ENCODE measurements at places on chromosomes 12 and 14.

GRCh38 chr12:70451528-70451927 lies 85.4 kb downstream of the KCNMB4 start:
- no peak for DNase-seq

GRCh38 chr12:116864371-116865160 lies 16.7 kb downstream of the HRK start:
- DNase-seq, result peak; percentile 93

GRCh38 chr14:75281654-75282019 lies 3.0 kb downstream of the FOS start:
- no peak for DNase-seq

DNA sequence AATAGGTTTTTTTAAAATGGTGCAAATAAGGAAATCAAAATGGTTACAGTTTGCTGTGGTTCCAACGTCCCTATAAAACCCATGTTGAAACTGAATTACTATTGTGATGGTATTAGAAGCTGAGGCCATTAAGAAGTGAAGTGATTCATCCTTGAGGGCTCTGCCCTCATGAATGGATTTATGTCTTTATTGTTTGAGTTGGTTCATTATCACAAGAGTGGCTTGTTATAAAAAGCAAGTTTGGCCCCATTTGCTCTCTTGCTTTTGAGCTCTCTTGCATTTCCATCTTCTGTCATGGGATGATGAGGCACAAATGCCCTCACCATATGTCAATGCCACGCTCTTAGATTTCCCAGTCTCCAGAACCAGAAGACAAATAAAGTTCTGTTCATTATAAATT lies 62.3 kb downstream of the PRKD1 start:
- no peak for DNase-seq

- peak; percentile 41 for DNase-seq
Measured at GRCh38 chr14:72515779-72516770, 377.8 kb downstream of the DPF3 start.

GRCh38 chr12:106285982-106286381 lies 16.6 kb upstream of the TCP11L2 start:
- no peak for DNase-seq

DNA sequence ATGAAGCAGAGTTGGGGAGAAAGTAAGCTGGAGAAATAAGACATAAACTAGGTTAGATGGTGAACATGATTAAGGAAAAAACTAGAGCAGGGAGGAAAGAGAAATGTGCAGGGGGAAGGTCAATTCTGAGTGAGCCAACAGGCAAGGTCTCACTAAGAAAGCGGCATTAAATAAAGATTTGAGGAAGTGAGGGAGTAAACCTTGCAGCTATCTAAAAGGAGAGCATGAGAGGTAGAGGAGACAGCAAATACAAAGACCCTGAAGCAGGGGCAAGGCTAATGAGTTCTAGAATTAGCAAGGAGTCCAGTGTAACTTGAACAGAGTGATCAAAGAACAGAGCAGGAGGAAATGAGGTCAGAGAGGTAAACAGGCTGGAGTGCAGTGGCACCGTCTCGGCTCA lies 4.4 kb upstream of the SOCS2 start:
- DNase-seq, result no peak

- no peak for DNase-seq
Measured at GRCh38 chr12:76495556-76495955, 64.0 kb downstream of the OSBPL8 start.

DNA sequence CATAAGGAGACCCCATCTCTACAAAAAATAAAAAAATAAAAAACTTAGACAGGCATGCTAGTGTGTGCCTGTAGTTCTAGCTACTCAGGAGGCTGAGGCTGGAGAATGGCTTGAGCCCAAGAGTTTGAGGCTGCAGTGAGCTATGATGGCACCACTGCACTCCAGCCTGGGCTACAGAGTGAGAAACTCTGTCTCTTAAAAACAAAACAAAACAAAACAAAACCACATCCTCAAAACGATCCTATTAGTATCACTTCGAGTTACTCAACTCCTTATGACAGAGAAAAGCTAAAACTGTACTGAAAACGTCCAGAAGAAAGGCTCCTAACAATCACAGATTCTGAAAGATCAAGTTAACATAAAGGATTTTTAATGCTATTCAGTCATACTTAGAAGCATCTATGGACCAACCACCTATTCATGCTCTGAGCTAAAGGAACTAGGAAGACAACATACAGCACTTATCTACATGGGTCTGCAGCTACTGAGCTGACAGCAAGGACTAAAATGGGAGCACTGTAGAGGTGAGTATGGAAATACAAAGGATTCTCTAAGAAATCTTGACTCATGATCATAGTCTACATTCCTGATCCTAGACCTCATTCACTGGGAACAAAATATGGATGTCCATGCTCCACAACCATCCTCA lies 75.3 kb upstream of the DUSP6 start:
- DNase-seq, result no peak

Data from fibroblast of skin of right biceps (primary cell).